Dorsolateral prefrontal cortex (tissue), 122 donors: ENCODE measurements at places on chromosomes 7 and 10.

DNA sequence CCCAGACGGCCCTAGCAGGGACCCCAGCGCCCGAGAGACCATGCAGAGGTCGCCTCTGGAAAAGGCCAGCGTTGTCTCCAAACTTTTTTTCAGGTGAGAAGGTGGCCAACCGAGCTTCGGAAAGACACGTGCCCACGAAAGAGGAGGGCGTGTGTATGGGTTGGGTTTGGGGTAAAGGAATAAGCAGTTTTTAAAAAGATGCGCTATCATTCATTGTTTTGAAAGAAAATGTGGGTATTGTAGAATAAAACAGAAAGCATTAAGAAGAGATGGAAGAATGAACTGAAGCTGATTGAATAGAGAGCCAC lies 184 bp downstream of the CFTR start:
- no peak for DNase-seq

DNA sequence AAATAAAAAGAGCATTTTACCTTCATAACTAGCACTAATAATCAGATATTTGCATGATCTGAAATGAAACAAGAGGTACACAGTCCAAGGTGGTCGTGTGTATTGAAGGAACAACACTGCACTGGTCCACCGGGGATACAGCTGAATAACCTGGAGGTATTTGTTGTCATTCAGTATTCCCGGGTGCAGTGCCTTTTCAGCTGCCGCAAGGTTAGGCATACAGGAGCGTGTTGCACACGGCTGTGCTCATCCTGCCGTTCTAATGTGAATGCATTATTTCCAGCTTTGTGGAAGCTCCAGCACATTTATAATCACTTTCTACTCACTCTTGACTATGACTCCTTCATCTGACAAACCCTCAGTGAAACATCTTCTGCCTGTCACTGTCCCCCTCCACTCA lies 377.8 kb downstream of the GFRA1 start:
- DNase-seq: no peak

GRCh38 chr10:131290781-131291180 lies 20.7 kb downstream of the TCERG1L start:
- no peak for DNase-seq

GRCh38 chr10:43174969-43175368 lies 36.7 kb downstream of the CSGALNACT2 start:
- no peak for DNase-seq

GRCh38 chr10:113882240-113882639 lies 27.8 kb downstream of the NHLRC2 start:
- DNase-seq: no peak

DNA sequence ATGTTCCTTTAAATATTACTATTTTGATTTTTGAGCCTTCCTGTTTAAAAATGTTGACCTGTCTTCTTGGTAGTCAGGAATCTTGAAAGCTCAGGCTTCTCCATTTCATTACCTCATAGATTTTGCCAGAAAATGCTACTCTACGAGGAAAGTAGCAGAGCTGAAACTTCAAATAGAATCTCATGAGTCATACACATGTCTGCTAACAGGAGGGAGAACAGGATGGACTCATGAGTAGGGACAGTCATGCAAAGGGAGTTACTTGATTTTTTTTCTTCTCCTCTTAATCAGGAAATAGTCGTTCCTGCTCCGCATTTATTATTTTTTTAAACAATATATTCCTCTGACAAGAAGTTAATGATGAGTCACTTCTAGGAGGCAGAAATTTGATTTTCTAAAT lies 37.0 kb upstream of the MINDY3 start:
- no peak for DNase-seq

DNA sequence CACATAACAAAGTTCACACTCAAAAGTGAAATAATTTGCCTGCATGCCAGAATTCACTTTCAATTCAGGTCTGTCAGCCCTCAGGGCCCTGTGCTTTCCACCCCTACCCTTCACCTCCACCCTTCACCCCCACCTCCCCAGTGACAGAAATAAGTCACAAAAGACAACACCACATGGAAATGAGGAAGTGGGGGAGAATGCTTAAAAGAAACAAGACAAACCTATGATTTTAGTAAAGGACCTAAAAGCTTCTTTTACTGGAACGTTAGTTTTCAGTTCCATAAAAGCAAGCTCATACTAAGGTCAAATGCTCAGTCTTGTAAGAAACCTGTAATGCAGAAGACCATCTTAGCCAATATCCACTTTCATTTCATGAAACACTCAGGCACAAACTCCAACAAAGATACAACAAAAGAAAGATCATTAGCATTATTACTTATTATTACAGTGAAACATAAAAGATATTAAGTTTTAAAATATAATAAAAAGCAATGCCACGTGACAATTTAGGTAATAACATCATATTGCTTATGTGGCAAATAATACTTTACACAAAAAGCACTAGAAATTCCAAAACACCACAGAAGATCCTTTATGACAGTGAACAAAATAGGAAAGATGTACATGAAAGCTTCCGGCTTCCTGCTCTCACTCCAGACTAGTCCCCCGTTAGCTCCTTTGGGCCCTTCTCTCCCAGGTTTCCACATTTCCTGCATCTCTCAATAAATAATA lies 112.1 kb downstream of the LMBR1 start:
- DNase-seq: no peak

GRCh38 chr7:116571037-116571436 lies 46.2 kb downstream of the CAV1 start:
- DNase-seq: no peak

- peak; percentile 28 for DNase-seq
Observed at GRCh38 chr7:32164341-32164996, 94.3 kb upstream of the PDE1C start.

- no peak for DNase-seq
Observed at GRCh38 chr10:62584731-62585130, 210.6 kb downstream of the ZNF365 start.

DNA sequence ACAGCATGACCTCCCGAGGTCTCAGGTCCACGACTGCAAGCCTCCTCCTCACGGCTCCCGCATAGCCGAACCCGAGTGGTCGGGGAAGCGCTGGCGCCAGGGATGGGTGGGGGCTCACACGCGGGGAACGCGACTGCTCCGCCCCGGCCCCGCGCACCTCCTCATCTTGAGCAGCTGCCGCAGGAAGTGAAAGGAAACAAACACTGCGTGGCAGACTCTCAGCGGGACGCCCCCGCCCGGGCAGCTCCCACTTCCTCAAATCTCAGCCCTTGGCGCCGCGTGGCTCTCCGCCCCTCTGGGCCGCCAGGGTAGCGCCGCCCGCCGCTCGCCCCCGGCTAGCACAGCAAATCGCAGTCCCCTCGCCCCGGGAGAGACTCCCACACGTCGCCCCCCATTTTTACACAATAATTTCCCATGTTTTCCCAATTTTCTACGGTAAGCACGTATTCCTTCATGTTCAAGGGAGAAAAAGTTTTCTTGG lies at the start of gene TMEM243:
TSS of gene TMEM243 (minus strand) at position 188 of the 481 bp plus-strand sequence. CDS start 229 bp downstream, outside the sequence.
- peak; percentile 56 for DNase-seq

DNA sequence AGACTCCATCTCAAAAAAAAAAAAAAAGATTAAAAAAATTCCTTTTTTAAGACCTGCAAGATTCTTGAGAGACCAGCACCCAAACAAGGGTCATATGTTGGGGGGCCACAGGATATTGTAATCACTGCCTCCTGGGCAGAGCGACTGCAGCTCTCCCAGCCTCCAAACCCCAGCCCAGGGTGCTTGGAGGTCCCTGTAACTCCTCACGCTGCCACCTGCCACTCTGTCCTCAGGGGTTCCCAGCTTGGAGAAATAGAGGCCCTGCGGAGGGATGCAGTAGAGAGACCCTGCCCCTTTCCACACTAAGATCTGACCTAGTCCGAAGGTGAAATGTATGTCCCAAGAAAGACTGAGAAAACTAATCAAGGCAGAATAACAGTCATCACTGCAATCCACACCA lies 343.7 kb downstream of the GRID1 start:
- DNase-seq: no peak

DNA sequence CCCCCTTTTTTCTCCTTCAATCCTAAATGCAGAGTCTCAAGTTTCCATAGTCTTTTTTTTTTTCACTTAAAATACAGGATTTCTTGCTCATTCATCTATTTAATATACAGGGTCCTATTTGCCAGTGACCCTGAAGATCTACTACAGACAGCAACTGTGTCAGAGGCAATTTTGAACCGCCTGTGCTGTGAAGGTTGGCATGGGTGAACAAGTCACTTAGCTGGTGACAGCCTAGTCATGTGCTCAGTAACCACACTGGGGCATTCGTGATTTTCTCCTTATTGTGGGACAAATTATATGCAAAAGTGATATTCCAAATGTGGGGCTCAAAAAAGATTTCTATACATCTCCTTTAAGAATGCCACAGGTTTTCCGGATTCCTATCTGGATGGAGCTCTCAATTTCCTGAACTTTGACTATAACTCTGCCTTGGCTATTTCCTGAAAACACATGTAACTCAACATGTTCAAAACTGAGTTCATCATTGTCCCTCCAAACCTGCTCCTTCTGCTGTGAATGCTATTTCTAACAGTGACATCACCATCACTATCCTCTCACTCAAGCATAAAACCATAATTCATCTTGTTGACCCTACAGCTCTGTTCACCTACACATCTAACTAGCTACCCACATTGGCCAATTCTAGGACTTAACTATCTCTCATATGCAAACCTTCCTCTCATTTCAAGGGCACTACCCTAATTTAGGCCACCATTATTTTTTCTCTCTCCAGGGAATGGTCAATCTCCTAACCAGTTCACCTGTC lies 36.7 kb downstream of the CDK6 start:
- no peak for DNase-seq

- no peak for DNase-seq
Observed at GRCh38 chr10:102593804-102594079, 50.5 kb upstream of the TRIM8 start.

GRCh38 chr7:155167706-155168365 lies 97.7 kb downstream of the HTR5A start:
- no peak for DNase-seq

GRCh38 chr7:116239434-116239833 lies 29.1 kb downstream of the TES start:
- no peak for DNase-seq

GRCh38 chr10:132306864-132307751 lies 642 bp downstream of the STK32C start:
- DNase-seq: no peak

DNA sequence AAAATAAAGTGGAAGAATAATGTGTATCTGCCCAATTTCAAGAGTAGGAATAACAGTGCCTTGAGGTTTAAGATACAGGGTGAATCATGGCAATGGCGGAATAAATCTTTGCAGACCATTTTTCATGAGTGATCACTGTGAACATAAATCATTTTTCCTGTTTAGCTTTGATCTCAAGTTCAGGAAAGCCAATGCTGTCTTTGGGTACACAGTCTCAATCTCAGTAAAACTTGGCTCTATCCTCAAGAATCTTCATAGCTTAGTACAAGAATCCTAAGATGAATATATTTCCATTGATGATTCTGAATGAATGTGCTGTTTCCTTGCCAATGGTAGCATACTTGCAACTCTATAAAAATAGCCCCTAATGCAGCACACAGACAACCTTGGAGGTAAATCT lies 6.8 kb downstream of the NAMPT start:
- no peak for DNase-seq

DNA sequence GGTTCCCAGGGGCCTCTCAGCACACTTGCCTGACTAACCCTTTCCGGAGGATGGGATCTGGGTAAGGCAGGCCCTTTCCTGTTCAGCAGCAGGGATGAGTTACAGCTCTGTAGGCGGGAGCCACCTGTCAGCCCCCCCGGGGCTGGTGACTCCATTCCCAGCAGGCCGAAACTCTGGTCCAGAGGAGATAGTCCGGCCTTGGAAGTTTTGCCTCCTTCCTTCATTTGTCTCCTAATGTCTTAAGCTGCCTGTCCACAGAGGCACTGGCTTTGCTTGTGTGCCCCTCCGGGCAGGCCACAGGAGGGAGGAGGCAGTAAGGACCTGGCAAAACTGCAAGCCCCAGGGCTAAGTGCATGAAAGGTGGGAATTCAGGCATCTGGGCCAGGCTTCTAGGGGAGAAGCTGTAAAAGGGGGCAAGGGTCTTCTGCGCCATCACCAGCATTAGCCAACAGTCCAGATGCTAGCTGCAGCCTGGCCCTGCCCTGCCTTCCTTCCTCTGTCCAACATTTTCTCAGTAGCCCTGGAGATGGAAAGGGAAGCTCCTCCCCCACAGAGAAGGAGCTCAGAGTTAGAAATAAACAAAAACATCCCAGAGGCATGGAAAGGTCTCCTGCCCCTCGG lies 1.2 kb downstream of the ADIRF start:
- DNase-seq: no peak
